ENCODE measurements at places on chromosomes 2 and 18.

GRCh38 chr18:56748698-56749268 is 97.6 kb downstream of the WDR7 start:
- DNase-seq, result no peak

DNA sequence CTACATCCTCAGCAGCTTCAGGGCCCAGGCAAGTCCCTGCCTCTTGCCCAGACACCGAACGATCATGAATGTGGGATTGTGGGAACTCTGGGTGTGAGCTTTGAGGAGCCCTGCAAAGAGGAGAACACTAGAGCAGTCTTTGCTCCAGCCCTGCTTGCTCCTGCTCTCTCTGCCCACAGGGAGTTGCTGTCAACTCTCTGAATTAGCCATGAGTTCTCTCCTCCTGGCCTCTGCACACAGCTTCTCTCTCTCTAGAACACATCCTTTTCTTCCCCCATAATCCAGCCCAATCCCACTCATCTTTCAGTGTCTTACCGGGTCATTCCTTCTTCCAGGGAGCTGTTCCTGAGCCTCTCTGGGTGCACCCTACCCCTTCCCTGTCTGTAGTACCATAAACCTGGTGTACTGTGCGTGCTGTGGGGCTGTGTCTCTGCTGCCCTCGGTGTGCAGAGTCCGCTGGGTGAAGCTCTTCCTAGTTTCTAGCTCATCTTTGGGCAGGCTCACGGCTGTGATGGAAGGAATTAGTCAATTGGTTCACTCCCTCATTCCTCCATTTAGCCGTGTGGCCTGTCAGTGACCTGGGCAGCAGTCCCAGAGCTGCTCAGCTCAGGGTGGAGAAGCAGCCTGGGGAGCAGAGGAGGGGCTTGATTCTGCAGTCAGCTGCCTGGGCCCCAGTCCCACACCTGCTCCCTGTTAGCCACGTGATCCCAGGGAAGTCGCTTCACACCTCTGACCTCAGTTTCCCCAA is 132.9 kb upstream of the HDAC4 start:
- DNase-seq, result no peak

DNA sequence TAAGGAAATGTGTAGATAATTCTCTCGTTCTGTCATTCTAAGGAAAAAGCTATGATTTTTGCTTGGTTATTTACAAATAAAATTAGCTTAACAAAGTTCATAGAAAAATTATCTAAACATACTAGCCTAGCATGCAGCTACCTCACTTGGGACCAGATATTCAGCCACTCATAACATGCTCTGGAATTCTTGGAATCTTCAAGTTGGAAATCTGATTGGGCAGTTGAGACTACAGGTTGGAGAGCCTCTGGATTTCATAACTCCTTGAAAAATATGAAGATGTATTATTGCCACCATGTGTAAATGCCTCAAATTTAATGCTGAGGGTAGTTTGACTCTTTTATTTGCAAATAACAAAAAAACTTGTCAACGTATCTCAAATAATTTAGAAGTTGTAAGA is 132.2 kb upstream of the GULP1 start:
- no peak for DNase-seq

DNA sequence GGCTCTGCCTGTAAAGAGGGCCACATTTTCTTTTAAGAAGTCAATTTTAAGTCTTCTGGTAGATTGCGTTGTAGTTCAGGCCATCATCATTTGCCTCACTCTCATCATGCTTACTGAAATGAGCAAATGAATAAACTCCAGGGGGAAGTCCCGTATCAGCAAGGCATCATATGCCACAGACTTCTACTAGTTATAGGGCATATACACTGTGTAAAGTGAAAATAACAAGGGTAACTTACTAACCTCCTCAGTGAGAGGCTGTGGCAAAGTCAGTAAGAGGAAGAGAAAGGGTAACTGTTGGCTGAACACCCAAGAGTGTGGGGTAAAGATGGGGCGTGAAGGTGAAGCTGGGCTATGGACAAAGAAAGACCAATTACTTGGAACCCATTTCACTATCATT is 456.2 kb downstream of the SPAG16 start:
- DNase-seq, result no peak

- DNase-seq, result no peak
These were observed 121.7 kb downstream of the FSIP2 start for GRCh38 chr2:185860321-185860720.

- DNase-seq, result no peak
These were observed 429.1 kb upstream of the PKDCC start for GRCh38 chr2:41618754-41619153.

DNA sequence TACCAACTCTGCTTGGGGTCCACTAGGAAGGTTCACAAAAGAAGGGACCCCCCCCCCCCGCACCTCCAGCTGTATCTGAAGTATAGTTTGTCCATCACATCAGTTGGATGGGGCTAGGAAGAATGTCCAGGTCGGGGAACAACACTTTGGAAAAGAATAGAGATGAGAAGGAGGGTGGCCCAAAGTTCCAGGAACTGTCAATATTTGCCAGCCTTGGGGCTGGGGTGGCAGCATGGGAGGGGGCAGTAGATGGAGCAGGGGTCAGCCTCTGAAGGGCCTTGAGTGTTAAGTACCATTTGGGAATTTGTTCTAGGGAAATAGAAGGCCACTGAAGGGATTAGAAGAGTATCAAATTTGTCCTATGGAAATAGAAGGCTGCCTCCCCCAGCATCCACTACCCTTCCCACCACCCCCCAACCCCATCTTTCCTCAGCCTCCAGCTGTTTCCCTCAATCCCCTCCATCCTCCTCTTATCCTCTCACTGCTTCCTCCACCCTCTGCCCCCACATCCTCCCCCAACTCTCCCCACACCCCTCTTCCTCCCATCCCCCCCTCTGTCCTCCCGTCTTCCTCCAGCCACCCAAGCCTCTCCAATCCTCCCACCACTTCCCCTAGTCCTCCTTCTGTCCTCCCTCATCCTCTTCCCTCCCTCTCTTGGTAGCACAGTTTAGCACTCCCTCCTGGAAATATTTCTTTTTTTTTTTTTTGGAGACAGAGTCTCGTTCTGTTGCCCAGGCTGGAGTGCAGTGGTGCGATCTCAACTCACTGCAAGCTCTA is 2.0 kb upstream of the KIDINS220 start:
- DNase-seq, result no peak

DNA sequence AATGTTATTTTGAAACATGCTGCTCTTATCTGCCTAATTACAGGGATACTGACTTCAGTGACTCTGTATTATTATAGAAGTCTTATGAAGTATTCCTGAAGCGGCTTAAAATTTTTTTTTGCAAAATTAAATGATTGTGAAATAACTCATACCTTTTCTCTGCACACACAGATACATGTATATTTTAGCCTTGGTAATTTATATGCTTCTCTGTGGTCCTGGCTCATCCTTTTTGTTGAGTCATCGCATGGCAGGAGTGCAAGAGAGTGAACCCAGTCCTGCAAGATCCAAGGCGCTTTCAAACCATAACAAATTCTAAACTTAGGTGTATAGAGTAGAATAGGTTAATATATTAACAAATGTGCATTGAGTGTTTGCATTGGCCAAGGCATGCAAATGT is 8.6 kb downstream of the CCNT2 start:
- no peak for DNase-seq

- DNase-seq, result no peak
These were observed 5.4 kb downstream of the LBH start for GRCh38 chr2:30236591-30237238.

- DNase-seq, result no peak
These were observed 84.0 kb upstream of the RFX8 start for GRCh38 chr2:101558740-101559525.

GRCh38 chr18:27952741-27953140 is 224.2 kb downstream of the CDH2 start:
- no peak for DNase-seq

DNA sequence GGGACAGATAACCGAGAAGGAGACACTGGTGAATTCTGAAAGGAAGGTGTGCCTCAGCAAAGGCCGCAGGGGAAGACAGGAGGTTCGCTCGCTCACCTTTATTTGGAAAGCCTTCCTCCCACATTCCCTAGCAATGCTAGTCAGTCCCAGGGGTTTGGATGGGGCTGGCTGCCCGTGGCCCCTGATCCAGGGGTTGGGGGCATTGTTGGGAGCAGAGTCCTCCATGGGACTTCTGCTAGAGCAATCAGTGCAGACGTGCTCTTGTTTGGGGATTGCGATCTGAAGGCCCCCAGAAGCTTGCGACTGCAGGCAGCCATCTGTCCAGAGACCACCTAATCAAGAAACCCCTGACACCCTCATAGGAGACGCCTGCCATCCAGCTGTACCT is 6.0 kb upstream of the CYP27C1 start:
- DNase-seq, result no peak

- no peak for DNase-seq
These were observed 425.8 kb upstream of the SYT4 start for GRCh38 chr18:43703050-43703449.

GRCh38 chr18:67875944-67876343 is 359.4 kb upstream of the DSEL start:
- DNase-seq, result no peak

- no peak for DNase-seq
These were observed 7.7 kb upstream of the KLF11 start for GRCh38 chr2:10035633-10036032.

GRCh38 chr2:175620106-175620505 is 382.0 kb downstream of the LNPK start:
- no peak for DNase-seq

DNA sequence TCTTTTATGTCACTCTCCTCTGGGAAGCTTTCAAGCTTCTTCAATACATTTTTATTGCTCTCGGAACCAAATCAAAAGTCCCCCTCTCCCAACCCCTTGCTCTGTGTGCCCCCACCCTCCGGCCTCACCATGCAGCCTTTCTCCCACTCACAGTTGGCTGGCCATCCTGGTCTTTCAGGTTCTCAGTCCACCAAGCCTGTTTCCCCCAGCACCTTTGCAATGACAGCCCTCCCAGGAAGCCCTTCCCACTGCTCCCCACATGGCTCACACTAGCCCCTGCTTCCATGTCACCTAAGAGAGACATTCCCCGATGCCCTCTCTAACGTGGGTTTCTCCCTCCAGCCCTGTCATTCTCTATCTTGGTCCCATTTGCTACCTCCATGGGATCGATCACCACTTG is 266.6 kb downstream of the SRBD1 start:
- DNase-seq, result no peak

DNA sequence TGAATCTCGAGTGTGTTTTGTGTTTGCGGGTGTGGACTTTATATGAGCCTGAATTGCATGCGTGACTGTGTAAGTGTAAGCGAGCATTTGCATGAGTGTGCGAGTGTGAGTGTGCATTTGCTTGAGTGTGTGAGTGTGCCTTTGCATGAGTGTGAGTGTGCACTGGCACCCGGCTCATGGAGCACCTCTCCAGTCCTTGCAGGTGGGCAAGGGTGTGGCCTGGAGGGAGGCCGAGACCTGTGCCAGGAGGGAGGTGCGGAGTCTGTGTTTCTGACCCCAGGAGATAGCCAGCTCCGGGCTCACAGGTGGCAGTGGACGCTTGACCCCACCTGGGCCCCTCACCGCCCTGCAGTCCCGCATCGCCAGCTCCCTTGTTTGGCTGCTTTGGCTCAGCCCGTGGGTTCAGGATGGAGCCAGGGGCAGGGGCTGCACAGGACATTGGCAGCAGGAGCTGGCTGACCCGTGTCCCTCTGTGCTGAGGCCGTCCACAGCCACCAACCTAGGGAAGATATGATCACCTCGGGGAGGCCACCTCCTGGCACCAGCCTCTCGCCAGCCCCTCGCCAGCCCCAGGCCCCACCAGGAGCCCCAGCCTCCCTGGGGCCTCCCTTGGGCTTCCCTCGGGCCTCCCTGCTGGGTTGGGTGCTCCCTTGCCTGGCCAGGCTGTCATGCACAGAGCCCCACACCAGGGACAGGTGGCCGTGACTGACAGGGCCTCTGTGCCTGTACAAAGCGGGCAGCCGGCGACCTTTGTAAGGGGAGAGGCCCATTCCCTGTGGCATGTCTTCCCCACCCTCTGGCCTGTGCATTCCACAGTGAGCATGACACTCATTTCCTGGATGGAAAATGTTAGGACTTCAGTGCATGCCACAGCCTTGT is 81.6 kb downstream of the PTGR3 start:
- no peak for DNase-seq

DNA sequence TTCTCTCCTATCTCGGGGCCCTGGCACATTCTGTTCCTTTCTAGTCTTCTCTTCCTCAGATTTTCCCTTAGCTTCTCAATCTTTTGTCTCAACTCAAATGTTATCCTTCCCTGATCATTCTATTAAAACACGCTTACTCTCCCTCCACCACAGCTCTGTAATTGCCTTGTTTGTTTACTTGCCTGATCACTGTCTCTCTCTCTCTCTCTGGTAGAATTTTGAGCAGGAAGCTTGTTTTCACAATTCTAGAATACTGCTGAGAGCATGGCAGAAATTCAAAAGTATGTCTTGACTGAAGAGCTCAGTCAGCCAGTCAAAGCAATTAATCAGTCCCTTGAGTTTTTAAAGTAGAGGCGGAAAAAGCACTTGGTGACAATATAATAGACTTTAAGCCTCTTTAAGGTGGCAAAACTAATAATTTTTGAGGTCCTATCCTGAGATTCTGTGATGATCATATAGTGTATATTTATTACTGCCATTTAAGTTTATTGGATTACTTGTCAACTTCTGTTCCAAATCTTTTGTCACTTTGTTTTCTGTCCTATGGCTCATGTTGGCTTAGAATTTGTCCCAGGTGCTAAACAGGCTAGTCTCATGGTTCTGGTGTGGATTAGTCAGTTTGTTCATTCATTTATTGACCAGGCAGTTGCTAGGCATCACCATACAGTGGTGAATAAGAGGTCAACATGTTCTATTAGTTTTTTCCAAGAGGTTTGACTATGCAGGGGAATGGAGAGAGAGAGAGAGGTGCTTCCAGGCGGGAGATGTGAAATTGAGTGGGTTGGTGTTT is 2.3 kb downstream of the PSMD1 start:
- no peak for DNase-seq

DNA sequence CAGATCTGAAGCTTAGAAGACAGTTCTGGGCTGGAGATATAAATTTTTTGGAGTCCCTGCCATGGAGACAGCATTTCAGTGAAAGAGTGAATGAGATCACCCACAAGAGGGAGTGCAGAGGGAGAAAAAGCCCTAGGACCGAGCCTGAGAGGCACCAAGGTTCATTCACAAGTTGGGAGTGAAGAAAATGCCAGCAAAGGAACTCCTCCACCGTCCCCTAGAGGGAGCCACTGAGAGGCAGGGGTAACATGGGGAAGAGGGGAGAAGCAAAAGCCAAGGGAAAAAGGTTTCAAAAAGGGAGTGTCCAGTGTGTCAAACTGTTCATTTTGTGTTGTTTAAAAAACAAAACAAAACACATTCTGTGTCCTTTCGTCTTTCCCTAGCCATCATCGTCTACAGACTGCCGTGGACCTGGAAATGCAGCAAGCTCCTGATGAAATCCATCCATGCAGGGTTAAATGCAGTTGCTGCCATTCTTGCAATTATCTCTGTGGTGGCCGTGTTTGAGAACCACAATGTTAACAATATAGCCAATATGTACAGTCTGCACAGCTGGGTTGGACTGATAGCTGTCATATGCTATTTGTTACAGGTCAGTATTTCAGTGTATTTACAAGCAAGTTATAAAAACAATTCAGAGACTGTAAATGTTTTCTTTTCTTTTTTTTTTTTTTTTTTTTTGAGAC is 19.1 kb downstream of the CYBRD1 start:
- DNase-seq, result no peak

GRCh38 chr2:15120631-15121030 is 440.5 kb downstream of the NBAS start:
- DNase-seq, result no peak
